Activated CD4-positive, alpha-beta T cell treated with anti-CD3 and anti-CD28 coated beads, Interleukin-10, Interleukin-2, amounts not matched to agents 100 ng/mL and 50 ng/mL, durations not matched to agents 16 hours and 8 hours (primary cell): ENCODE measurements at places on chromosomes 1 and 21.

- DNase-seq = no peak
Measured at GRCh38 chr1:15070145-15070748, 83.3 kb upstream of the TMEM51 start.

- DNase-seq = peak; percentile 95
Measured at GRCh38 chr1:101236516-101237228, at the start of gene S1PR1. S1PR1 (plus strand) TSS chr1:101237019; CDS start chr1:101238985, 1,966 bp downstream.

DNA sequence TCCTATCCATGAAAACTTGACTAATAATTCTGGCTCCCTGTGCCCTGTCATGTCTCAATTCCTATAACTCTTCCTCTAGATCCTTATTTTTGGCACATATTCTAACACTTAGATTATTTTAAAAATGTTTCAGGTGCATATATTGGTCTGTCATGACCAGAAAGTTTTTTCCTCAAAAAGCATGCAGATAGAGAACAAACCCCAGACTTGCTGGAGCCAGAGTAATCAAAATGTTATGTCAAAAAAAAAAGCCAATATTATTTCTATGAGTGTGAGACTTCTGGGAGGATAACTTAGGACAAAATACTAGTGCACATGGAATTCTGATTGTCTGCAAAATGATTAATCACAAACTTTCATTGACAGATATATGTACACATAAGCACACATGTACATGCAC is 135.1 kb upstream of the MROH9 start:
- no peak for DNase-seq

- DNase-seq = peak; percentile 35
Measured at GRCh38 chr1:156704930-156705320, 458 bp downstream of the CRABP2 start.

- DNase-seq = peak; percentile 10
Measured at GRCh38 chr1:94734963-94735901, 84.9 kb upstream of the SLC44A3 start.

DNA sequence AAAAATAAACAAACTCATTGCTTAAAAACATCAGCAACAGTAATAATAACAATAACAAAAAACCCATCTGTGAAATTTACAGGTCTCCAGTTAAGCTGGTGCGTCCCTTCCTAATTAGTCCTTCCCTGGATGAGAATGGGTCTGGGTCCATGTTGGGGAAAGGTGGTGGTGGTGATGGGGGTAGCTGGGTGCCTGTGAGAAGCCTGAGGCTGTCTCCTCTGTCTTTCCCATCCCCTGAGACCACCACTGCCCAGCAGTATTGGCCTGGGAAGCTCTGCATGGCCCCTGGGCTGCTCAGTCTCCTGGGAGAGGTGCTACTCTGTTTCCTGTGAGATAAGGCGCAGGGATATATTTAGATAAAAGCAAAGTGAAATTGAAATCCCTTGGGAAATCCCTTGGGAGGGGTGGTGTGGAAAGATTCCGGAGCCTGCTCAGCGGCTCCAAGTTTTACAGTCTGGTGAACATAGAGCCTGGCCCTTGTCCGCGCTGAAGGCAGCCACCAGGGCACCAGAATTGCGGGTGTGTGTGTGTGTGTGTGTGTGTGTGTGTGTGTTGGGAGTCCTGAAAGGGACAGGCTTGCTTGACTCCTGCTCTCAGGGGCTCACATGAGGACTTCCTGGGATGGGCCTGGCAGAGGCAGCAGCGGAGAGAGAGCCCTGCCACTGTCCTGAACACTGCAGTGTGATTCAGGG is 150.2 kb downstream of the FOXD2 start:
- DNase-seq = no peak
